ENCODE measurements at places on chromosomes 16 and 17. TPM values are rescaled to one million over a fixed set of nuclear protein-coding genes. Genes with fewer than 3 reads are reported as not detected.

DNA sequence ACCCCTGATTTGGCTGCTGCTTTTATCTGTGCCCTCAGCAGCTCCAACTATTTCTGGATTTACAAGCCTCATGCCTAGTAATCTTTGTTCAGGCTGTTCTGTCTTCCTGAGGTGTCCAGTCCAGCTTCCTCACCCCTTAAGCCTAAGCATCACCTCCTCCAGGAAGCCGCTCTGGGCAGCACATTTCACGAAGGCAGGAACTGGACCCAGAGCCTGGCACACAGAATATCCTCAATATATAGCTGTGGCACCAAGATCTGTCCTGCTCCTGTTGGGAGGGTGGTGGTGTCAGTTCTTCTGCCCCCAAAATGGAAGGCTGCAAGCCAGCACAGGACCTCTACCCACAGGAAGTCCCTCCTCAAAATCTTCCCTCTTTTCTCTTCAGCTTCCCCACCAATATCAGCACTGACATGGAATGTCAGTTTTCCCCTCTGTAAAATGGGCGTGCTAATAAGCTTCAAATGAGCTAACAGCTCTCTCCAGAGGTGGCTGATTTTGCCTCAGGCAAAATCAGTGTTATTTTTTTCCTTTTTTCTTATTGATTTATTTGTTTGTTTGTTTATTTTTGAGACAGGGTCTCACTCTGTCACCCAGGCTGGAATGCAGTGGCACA lies 6.9 kb upstream of the NEUROD2 start:
- DNase-seq, result no peak

GRCh38 chr17:63440127-63440769 lies 5.9 kb downstream of the CYB561 start:
- DNase-seq, result peak; percentile 51

- DNase-seq, result no peak
These were observed 10.5 kb upstream of the HEATR6 start for GRCh38 chr17:60089096-60089806.

DNA sequence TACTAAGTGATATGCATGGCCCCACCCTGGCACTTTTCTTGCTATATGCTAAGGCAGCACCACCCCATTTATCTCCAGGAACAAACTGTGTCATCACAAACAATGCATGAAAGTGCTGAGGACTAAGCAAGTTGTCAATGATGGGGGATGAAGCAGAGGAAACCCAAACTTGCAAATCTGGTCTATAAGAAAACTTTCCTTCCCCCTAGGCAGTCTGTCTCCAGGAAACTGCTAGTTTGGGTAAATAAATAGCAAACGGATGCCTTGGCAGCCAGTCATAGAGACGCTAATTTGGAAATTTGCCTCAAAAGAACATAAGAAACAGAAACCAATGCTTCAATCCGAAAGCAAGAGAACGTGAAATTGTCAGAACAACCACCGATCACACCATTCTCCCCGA lies 5.6 kb upstream of the HSBP1 start:
- no peak for DNase-seq

DNA sequence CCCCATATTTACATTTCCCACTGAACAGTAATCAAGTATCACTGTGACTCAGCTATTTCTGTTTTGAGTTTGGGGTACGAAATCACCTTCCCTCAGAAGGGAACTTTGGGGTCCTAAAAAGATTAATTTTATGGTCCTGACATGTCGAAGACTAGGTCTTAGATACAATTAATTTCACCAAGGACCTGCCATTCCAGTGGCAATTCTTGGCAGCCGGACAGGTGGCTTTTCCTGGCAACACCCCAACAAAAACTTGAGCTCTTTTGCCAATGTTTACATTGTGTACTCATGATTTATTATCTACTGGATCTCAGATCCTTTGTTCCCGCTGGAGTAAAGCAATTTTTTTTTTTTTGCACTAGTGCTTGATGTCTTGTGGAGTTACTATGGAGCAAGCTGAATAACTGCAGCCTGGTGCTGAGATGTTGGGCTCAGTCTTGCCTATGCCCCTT lies 14.4 kb downstream of the SLFN5 start:
- DNase-seq, result no peak

- DNase-seq, result peak; percentile 36
These were observed at the start of gene HSD11B2 for GRCh38 chr16:67430977-67431774. Gene HSD11B2, plus strand, starts transcription at chr16:67431121. Its CDS starts 128 bp downstream, at chr16:67431249.

OTOP3 gene
- not detected for total RNA-seq

LITAFD gene
- total RNA-seq, result not detected

KRTAP4-9 gene
- not detected for total RNA-seq

Data from activated CD4-positive, alpha-beta memory T cell treated with anti-CD3 and anti-CD28 coated beads for 36 hours (primary cell).